ENCODE measurements at places on chromosomes 7 and 10.

GRCh38 chr7:21538936-21539495, 3.8 kb upstream of the DNAH11 start:
- DNase-seq, result no peak

GRCh38 chr10:129035052-129035827, 431.8 kb upstream of the MGMT start:
- DNase-seq, result peak; percentile 26

GRCh38 chr10:34505338-34505737, 309.8 kb downstream of the PARD3 start:
- peak; percentile 14 for DNase-seq

DNA sequence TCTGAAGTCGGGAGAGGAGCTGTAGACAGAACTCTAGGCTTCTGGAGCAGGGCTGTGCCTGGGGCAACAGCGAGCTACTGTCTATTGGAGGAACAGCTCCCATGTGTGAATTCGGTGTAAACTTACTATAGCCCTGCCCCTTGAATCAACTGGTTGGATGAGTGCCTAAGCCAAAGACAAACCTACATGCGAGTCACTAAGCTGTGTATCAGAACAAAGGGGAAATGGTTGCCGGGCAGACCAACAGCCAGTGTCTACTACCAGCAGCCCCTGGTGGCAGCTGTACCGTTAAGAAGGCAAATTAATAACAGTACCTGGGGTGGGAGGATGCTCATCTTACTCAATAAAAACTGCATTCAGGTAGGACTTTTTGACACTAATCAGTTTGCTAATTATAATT, 343.6 kb downstream of the ACTR3B start:
- no peak for DNase-seq

DNA sequence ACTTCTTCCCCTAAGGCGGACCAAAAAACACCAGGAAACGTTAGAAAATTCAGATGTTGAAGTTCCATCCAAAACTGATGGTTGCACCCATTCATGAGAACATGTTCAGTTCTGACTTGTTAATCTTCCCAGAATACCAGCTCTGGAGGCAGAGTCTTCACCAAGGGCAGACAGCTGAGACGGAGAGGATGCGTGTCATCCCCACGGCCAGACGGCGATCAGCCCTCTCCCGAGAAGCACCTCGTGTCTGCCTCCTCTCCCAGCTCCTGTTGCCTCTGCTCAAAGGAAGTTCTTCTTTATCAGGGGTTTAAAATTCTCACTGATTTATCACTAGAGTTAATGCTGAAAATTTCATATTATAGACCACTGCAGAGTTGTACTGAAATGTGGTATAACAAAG, 269.7 kb downstream of the ZMYND11 start:
- peak; percentile 21 for DNase-seq

DNA sequence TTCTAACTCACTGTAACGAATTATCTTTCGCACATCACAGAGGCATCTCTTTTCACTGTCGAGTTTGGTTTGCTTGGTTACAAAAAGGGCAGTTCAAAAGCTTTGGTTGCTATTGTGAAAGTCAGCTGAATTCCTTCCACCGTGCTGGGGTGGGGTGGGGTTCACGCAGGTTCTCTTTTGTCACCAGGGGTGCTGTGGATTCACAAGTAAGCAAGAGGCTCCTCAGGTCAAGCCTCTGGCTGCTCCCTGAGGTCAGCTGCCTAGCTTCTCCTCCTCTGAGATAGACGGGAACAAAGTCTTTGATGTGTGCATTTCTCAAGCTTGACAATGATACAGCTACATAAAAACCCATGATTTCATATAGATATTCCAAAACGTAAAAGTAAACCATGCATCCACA, 47.7 kb downstream of the EGFR start:
- peak; percentile 52 for DNase-seq

GRCh38 chr7:30694218-30694745, 12.0 kb upstream of the CRHR2 start:
- no peak for DNase-seq

GRCh38 chr7:92415225-92415624, 32.1 kb upstream of the GATAD1 start:
- no peak for DNase-seq

DNA sequence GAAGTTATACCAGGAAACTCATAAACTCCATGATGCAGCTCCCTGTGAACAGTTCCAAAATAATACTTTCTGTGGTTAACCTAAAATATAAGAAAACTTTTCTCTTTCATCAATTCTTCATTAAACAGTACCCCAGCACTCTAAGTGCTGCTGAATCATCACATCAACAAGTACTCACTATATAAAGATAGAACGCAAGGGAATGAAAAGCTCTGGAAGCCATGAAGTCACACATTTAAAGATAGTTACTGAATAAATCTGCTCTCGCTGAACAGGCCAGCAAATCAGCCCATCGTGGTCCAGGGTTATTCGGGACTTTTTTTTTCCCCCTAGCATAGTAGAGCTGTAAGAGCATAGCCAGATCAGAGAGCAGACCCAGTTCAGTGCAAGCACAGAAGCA, 254.3 kb downstream of the IPMK start:
- no peak for DNase-seq

GRCh38 chr7:36312915-36313334, 76.7 kb upstream of the ANLN start:
- DNase-seq, result no peak

DNA sequence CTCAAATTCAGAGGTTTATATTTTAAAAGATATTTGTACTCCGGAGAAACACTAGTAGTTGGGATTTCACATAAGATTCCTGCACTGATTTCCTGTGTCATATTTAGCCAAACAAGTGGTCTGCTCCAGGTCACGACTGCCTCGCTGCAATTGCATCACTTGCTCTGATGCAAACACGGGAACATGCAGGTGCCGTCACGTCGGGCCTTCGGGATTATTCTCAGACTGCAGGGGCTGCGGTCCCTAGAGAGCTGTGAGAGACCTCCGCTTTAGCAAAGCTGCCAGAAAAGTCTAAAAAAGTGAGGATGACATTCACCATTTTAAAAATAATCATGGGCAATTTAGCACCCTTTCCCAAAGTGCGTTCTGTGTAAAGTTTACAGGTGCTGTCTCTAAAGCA, 93.5 kb upstream of the DDC start:
- no peak for DNase-seq

DNA sequence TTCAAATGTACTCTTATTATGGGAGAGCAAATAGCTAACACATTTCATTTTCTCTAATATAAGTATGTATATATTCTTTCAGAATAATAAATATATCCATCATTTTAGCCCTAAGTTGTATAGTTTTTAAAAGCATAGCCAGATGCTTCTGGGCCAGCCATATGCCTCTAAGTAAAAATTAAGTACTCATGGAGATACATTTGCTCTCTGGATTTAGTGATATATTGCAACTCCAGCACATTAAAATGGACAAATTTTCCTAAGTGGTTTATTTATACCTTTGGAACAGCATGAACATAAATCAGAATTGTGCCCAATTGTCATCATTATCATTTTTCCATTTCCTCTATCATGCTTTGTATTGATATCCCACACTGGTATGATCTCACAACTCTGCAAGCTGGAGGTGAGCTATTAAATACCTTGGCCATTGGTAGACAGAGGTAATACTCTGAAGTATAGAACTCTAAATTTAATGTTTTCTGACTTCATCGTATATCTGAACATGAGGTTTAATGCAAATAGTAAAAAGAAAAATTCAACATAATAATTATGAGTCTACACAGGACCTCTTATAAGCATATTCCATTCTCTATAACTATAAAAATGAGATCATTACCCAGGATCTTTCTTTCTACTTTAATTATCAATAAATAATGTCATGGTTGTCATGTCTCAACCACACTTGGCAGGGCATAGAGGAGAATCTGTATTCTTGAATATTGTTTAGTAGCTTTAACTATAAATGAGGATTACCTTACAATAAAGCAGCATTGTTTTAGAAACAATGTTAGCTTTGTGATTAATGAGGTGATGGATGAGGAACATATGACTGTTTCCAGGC, 90.8 kb downstream of the AGMO start:
- no peak for DNase-seq

DNA sequence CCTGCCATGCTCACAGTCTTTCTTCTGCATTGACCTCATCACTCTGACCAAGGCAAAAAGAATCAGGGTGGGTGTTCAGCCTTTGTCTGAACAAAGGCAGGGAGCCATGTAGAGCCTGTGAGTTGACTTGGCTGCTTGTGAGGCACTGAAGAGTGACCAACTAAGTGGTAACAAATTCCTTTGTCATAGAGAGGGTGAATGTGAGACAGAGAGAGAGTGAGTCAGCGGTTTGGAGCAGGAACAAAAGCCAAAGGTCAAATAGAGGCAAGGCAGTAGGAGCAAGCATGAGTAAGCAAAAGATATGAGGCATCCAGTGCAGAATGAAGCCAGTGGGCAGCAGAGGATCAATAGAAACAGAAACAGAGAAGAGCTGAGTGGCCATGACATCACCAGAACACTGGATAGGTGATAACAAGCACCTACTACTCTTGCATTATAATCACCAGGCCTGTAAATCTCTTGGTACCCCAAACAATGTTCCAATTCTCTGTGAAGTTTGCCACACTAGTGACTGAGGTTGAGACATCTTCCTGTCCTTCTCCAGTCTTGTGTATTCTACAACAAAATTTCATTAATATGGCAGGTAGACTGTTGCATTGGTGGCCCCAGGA, 116.2 kb upstream of the LAMB4 start:
- peak; percentile 94 for DNase-seq

DNA sequence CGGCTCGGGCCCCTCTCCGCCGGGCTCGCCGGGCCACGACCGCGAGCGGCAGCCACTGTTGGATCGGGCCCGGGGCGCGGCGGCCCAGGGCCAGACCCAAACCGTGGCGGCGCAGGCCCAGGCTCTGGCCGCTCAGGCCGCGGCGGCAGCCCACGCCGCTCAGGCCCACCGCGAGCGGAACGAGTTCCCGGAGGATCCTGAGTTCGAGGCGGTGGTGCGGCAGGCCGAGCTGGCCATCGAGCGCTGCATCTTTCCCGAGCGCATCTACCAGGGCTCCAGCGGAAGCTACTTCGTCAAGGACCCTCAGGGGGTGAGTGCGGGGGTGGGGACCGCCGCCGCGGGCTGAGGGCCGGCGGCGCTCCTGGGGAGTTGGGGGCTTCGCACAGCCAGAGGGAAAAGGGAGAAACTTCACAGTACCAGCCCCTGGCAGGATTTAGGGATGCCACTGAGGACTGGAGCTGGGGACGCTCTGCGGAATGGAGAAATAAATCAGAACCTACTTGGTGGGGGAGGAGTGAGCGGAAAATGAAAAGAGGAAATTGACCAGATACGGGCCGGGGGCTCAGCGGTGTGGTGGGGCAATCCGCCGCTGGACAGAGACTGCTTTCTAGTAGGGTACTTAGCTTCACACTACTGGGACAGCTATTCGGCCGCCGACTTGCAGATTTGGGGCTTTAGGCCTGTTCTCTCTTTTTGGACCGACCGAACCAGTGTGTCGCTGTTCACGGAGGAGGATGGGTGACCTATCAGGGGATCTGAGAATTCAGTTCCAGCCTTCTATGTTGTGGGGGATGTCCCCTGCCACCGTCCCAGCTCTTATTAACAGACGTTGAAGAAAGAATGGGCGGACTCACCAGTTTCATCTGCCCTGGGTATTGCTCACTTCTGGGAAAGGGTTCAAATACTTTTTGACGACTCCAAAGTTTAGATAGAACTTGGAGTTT, 669 bp downstream of the PI4K2A start:
- peak; percentile 75 for DNase-seq

- DNase-seq, result no peak
These were observed 37.0 kb downstream of the GSDME start for GRCh38 chr7:24720283-24720682.

DNA sequence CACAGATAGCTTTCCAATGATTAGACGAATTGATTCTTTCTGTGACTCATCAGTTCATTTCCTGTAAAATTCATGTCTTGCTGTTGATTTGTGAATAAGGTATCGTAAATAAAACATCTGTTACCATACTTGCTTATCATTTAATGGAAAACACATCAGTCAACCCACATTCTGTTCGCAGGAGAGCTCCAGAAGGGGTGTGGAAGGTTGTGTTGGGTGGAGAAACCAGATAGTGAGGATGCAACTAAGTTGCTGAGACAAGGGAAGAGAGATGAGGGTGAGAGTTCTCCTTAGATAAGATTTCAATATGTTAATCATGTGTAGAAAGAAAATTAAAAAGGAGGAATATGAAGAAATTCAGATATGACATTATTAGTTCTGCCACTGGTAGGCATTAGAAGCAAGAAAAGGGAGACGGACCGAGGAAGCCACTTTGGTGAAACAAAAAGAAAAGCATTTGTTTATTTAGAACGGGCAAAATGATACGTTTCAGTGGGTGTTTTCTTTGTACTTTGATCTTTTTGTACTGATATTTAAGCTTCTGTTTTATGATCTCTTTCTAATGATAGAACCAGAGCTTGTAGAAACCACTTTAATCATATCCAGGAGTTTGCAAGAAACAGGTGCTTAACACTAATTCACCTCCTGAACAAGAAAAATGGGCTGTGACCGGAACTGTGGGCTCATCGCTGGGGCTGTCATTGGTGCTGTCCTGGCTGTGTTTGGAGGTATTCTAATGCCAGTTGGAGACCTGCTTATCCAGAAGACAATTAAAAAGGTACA, 7.8 kb downstream of the CD36 start:
- DNase-seq, result no peak

- DNase-seq, result no peak
These were observed 77.9 kb downstream of the CCNY start for GRCh38 chr10:35413985-35414861.

GRCh38 chr10:68212721-68213352, 19.1 kb downstream of the ATOH7 start:
- peak; percentile 69 for DNase-seq

- DNase-seq, result no peak
These were observed 209.1 kb downstream of the PRPF18 start for GRCh38 chr10:13795653-13796555.

DNA sequence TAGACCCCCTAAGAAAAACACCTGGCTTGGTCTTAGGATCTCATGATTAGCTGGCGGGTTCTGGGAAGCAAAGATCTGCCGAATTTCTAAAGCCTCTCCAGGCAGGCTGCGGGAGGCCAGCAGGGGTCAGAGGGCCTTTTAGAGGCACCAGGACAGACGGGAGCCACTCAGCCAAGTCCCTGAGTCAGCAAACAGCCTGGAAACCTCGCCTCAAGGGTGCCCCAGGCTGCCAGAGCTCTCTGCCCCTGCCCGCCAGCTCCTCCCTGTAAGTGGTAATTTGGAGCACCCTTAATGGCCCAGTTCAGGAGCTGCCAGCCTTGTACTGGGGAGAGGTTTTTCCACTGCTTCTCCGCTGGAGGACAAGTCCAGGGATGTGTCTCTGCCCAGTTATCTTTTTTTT, 88.7 kb downstream of the HIP1 start:
- DNase-seq, result no peak

DNA sequence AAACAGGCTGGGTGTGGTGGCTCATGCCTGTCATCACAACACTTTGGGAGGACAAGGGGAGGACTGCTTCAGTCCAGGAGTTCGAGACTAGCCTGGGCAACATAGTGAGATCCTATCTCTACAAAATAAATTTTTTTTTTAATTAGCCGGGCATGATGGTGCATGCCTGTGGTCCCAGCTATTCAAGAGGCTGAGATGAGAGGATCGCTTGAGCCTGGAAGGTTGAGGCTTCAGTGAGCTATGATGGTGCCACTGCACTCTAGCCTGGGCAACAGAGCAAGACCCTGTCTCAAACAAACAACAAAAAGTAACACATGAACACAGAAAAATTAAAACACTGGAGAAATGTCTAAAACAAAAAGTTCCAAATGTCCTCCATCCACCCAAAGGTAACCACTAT, 22.9 kb downstream of the PIK3AP1 start:
- DNase-seq, result no peak

- DNase-seq, result no peak
These were observed 77.0 kb downstream of the POU6F2 start for GRCh38 chr7:39054731-39055130.
